ENCODE measurements at places on chromosomes 7 and 10.

GRCh38 chr7:134297489-134297888 lies 19.2 kb downstream of the SLC35B4 start:
- no peak for DNase-seq

- no peak for DNase-seq
Observed at GRCh38 chr10:106959521-106959920, 205.0 kb downstream of the SORCS1 start.

- no peak for DNase-seq
Observed at GRCh38 chr10:114303556-114303955, 64.5 kb downstream of the VWA2 start.

DNA sequence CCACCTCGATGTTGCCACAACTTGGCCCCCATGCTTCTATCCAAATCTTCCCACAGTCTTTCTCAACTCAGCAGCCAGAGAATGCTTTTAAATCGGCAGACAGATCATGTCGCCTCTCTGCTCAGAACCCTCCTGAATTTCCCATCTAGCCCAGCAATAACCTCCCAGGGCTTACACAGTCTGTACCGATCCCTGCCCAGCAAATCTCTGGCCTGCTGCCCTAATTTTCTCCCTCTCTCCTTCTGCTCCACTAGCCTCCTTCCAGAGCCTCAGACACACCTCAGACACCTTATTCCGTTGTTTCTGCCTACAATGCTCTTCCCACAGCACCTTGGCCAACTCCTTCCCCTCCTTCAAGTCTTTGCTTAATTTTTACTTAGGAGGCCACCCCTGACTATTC lies 32.3 kb downstream of the MDH2 start:
- DNase-seq = no peak

GRCh38 chr10:14527915-14528314 lies 197.2 kb upstream of the FRMD4A start:
- DNase-seq = no peak

GRCh38 chr7:2108501-2109250 lies 124.1 kb downstream of the MAD1L1 start:
- DNase-seq = no peak

DNA sequence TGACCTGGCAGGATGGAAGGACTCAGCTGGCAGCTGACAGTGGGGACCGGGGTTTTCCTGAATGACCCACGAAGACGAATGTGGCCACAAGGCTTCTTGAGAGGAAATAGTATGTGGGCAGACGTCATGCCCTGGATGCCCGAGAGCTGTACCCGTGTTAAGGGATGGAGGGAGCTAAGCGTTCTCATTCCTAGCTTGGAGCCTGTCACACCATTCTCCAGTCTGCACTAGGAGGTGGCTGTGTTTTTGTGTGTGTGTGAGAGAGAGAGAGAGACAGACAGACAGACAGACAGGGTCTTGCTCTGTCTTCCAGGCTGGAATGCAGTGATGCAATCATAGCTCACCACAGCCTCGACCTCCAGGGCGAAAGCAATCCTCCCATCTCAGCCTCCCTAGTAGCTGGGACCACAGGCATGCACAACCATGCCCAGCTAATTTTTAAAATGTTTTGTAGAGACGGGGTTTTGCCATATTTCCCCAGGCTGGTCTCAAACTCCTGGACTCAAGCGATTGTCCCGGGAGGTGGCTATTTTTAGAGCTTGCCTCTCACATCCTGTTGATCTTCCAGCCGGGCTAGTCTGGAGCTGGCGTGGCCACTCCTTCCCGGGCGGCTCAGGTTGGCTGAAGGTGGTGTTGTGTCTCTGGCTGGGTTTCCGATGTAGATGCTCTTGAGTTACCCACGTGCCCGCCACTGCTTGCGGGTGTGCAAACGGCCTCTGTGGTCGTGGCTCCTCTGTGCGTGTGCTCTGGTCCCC lies 2.1 kb downstream of the AMZ1 start:
- DNase-seq = no peak

GRCh38 chr7:28732071-28732869 lies 225.9 kb downstream of the TRIL start:
- no peak for DNase-seq

DNA sequence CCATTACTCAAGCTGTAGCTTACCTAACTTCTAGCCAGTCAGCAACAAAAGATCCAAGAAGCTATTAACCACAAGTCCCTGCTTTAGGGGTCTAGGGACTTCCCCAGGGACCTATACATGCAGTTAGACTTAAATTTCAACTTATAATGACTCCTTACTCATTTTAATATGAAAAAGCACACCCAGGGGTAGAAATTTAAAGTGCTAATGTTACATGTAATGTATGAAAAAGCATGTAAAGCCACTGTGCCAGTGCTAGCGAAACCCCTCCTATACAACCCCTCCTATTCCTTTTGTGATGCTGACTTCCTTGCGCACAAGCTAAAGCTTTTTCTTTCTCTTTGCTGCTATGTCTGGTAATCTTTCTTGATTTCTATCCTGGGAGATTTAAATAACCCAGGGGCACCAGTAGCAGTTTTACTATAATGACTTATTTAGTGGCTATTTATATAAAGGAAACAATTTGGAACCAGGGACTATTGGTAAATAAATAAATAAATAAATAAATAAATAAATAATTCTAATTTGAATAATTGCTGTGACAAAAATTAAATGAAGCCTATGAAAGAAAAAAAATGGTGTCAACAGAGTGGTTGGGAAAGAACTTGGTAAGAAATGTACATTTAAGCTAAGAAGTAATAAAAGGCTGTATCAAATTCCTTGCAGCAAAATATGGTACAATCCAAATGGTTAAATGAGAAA lies 110.5 kb upstream of the MAGI2 start:
- no peak for DNase-seq

DNA sequence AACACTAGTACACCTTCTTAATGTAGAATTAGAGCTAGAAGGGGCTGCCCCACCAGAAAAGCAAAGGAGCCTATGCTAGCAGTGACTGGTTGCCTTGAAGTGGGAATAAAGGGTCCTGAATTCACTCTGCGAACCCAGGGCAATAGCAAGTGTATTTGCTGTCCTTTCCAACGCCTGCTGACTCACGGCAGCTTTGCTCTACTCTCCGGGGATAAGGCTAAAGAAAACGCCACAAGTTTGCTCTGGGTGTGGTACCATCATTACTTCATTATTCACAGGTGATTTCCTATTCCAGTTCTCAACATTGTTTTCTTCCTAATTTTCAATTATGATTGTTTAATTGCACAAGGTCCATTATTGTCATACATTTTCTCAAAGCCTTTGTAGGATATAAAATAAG lies 220.5 kb upstream of the AOAH start:
- DNase-seq = no peak

- DNase-seq = no peak
Observed at GRCh38 chr10:90162271-90162853, 461.0 kb downstream of the KIF20B start.

- DNase-seq = no peak
Observed at GRCh38 chr7:133539016-133539415, 286.1 kb downstream of the EXOC4 start.

GRCh38 chr7:148155000-148155399 lies 435.6 kb upstream of the C7orf33 start:
- DNase-seq = no peak

DNA sequence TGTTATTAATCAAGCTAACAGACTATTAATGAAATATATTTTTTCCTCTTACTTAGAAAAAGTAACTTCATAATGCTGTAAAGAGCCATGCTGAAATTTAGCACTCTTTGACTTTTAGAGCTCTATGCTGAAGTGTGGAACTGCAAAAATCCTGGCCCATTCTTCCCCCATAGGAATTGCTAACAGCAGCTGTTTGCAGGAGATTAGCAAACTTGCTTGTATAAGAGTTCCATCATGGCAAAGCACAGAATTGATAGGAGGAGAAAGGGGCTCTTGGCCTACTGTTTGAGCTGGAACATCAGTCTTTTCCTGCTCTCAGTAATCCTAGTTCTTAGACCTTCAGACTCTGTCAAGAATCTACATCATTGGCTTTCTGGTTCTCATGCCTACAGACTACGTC lies 18.3 kb upstream of the GNAT3 start:
- DNase-seq = no peak

- DNase-seq = peak; percentile 49
Observed at GRCh38 chr7:44063894-44064651, 1.3 kb downstream of the PGAM2 start.

DNA sequence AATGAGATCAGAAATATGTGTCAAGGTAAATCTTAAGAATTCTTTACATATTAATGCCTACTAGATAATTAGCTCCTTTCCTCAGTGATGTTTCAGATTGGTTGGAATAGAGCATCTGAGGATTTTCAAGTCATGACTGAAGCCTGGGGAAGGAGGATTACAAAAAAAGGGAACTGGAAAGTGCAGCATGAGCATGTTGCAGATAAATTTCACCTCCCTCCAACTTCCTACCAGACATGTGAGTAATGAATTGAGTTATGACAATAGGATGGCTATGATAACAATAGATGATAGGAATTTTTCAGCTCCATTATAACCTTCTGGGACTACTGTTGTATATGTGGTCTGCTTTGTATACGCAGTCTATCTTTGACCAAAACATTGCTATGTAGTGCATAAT lies 104.2 kb upstream of the RAB18 start:
- no peak for DNase-seq

DNA sequence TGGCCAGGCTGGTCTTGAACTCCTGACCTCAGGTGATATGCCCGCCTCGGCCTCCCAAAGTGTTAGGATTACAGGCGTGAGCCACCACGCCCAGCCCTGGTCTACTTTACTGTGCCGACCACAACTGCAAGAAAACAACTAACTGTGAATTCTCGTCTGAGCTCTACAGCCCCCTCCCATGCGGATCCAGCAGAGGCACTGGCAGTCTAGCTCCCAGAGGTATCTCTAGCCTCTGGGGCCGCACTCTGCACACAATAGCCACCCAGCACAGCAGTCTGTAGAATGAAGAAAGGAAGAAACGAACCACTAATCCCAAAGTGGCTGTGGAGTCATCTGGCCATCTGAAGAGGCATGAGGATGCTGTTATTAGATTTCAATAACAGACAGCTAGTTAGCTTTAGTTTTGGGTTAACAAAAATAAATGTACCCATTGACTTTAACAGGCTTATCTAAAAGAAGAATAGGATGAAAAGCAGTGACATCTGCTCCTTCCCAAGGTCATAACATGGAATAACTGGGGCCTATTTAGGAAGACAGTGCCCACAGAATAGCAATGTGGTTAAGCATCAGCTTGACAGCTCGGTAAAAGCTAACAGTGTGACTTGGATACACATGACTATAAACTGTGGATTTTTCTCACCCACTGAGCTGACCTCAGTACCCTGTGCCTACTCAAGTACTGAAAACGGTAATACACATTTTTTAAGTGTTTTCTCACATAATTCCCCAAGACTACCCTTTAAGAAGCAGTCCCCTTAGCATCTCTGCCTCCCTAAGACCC lies 131.9 kb downstream of the TNS3 start:
- DNase-seq = no peak

GRCh38 chr7:12386313-12386740 lies 17.3 kb downstream of the VWDE start:
- no peak for DNase-seq

DNA sequence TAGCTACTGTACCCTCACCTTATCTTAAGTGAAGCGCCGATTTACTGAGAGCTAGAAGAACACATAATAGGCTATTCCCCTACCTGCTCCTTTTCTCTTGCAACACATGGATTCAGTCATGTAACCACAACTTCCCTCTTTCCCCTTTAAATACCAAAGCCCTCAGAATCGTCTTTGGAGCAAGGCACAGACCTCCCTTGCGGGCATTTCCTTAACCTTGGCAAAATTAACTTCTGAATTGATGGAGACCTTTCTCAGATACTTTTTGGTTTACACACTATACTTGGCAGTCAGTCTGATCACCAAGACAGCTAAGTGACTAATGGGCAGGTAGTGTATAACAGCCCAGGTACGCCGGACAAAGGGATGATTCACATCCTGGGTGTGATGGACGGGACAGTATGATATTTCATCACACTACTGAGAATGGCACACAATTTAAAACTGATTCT lies 72.7 kb upstream of the SEC61G start:
- DNase-seq = peak; percentile 88

DNA sequence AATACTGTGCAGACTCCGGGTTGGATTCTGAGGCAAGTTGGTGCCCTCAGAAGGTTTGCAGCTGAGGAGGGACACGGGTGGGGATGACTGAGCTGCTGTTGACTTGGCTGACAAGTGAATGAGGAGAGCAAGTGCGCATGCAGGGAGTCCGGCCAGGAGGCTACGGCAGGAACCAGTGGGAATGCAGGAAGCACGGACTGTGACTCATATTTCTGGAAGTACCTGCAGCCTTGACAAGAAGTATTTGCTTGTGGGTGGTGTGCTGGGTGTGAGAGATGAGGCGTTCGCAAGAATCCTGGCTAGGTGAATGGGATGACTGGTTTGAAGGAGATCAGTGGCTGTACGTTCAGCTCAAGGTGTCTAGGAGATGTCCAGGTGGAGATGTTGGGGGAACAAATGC lies 30.8 kb upstream of the FXYD4 start:
- DNase-seq = no peak

DNA sequence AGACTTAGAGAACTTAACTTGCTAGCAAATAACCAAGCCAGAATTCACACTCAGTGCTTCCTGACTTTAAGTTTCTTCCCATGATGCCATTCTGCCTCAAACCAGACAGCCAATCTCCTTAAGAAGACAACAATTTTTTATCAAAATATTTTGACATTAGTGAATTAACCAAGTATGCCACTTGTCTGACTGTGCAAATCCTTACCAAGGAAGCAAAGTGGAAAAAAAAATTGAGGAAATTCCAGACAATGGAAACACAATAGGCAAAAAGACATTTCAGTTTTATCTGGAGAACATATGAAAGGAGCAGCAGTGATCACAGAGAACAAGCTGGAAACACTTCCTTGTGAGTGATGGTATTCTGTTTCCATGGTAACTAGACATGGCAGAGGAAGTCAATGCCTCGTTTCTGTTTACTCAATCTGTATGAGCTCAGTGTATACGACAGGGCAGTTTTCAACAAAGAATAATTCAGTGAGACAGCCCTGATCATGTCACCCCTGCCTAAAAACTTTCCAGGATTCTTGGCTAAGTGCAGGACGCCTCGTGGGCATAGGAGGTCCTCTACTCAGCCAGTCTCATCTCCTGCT lies 114.2 kb downstream of the DYNC1I1 start:
- DNase-seq = no peak

DNA sequence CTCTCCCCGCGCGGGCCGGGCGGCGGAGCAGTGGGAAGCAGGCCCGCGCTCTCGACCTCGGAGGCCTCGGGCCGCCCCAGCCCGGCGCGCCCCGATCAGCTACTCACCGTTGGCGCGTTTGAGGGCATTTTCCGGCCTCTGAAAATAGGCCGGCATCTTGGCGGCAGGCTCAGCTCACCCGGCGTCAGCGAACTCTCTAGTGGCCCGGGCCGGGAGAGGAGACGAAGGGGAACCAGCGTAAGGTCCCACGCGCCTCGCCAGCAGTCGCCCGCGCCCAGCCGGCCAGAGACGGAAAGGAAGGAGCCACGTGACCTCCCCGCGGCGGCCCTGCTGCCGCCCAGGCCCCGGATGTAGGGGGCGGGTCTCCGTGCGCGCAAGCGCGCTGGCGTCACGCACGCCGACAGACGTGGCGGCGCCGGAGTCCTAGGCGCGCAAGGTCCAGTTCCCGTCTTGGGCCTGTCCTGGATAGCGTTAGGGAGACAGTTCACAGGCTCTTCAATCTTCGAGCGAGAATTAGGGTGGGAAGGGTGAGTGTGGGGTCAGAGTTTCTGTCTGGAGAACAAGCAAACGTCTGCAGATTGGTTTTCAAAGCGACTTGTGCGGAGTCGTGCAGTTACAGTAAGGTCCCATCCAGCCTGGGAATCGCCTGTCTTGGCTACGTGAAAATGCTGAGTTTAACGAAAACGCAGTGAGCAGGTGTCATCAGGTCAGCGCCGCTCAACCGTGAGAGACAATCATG lies at the start of gene EIF3A:
TSS of gene EIF3A (minus strand) at position 297 of the 739 bp plus-strand sequence. CDS start at position 156, 141 bp downstream.
- DNase-seq = peak; percentile 86
